ENCODE measurements at places on chromosomes 7 and 10.

GRCh38 chr10:66234872-66235271, 691.0 kb upstream of the LRRTM3 start:
- no peak for DNase-seq

GRCh38 chr10:116147147-116147905, 125.7 kb downstream of the GFRA1 start:
- DNase-seq: no peak

- peak; percentile 44 for DNase-seq
These were observed 1.0 kb upstream of the LRRN3 start for GRCh38 chr7:111089822-111090426.

DNA sequence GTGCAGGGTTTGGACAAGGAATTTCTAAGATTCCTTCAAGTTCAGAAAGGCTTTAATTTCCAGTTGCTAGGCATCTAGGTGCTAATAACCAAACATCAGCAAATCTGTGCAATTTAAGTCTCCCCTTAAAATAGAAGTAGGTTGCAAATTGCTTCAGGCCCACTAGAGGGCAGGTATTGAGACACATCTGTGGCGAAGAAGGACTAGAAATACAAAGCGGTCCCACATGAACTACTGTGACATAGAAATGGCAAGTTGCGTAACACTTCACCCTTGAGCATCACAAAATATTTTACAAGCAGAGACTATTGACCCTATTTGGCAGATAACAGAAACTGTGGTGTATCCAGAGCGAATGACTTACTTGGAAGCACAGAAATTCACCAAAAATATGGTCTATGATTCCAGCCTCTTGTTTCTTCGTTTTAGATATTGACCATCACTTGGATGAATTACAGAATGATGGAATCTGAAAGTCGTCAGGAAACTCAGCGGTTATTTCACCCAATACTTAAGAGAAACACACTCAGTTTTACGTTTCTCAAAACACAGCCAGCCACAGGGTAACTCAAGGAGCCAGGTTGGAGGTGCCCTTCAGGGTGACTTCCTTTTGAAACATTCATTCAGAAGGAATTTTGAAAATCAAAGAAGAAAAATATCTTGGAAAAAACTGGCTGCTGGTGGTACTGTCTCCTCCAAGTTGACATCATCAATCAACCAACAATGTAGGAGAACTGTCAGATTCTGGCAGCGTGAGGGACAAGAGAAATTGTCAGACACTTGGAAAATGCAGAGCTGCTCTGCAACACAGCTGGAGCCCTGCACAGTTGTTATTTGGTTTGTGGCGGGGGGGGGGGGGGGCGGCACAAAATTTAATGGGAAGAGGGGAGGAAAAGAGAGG, 256.3 kb upstream of the MINDY3 start:
- DNase-seq: peak; percentile 20

DNA sequence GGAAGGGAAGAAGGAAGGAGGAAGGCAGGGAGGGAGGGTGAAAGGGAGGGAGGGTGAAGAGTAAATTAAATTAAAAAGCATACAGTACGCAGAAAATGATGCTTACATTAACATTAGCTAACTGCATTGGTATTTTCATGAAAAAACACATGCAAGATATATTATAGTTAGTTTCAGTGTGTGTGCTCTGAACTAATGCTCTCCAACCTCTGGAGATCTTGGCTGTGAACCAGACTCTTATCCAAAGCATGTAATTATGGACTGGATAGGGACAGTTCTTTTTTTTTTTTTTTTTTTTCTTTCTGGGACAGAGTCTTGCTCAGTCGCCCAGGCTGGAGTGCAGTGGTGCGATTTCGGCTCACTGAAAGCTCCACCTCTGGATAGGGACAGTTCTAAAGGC, 357.0 kb downstream of the FRMD4A start:
- no peak for DNase-seq

DNA sequence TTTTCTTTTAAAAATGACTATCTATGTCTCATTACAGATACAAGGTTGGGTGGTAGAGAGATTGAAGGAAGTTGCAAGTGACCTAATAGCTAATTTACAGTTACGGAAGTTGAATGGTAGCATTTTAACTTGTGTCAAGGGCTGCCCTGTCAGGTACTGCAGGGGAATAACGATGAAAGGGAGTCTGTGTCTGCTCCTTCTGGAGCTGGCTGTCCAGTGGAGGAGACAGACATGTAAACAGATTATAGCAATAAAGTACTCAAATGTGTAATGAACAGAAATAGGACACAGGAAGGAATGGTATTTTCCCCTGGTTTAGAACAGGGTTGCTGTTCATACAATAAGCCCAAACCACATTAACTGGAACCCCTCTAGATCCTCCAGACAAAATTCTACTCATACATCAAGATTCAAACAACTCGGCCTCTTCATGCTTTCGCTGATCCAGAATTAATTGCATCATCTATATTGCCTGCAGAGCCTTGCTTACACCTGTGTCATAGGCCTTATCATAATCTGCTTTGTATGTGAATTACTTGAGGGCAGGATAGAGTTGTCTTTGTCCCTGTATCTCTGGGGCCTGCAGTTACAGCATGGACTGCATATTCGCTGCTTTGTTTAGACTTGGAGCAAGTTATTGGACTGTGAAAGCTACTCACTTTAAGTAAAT, 42.8 kb downstream of the AUTS2 start:
- DNase-seq: no peak

DNA sequence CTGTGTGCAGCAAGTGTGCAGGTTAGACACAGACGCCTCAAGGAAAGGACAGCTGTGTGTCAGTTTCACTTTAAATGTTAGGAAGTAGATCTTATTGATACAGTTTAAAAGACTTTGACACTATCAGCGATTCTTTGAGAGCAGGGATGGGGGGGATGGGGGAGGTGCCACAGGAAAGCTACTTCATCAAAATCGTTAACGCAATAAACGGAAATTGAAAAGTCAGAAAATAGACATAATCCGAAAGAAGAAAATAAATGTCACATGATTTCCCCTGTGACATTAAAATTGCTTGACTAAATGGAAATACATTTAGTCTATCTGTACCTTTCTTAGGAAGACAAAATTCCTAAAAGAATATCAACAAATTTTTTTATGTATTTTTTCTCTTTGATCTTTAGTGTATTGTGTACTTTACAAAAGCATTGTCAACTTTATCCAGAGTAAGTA, 476 bp upstream of the ZNF33B start:
- DNase-seq: no peak
